Aorta (tissue), 5 donors: ENCODE measurements at places on chromosomes 5 and 9. TPM values are rescaled to one million over a fixed set of nuclear protein-coding genes. Genes with fewer than 3 reads are reported as not detected.

Gene FAT2
- total RNA-seq = 0.15 TPM

GRCh38 chr5:77400645-77401044 lies 91.5 kb downstream of the WDR41 start:
- no peak overlapping the region for H3K4me3 ChIP-seq
- peaks cover 9% of the 10 kb centered on the region for H3K4me1 ChIP-seq
- peak overlapping the region; percentile 28 for H3K27ac ChIP-seq
- no peaks in the 10 kb centered on the region for H3K27me3 ChIP-seq
- DNase-seq = no peak

Gene ZNF608
- total RNA-seq = 13.2 TPM

Gene DNAJC21
- 50.9 TPM for total RNA-seq

- H3K36me3 ChIP-seq = no peaks in the 10 kb centered on the region
- H3K4me1 ChIP-seq = no peaks in the 10 kb centered on the region
- peak; percentile 37 for DNase-seq
- H3K27me3 ChIP-seq = no peaks in the 10 kb centered on the region
Observed at GRCh38 chr5:194603-195209, 3.4 kb downstream of the LRRC14B start.

GRCh38 chr9:13089666-13090065 lies 189.8 kb downstream of the MPDZ start:
- H3K27me3 ChIP-seq = no peaks in the 10 kb centered on the region
- no peak overlapping the region for H3K4me3 ChIP-seq
- no peak overlapping the region for H3K27ac ChIP-seq
- H3K36me3 ChIP-seq = no peaks in the 10 kb centered on the region
- no peak for DNase-seq

Gene CLTB
- total RNA-seq = 86.7 TPM

GRCh38 chr5:59673438-59674058 lies 220.0 kb downstream of the PDE4D start:
- H3K36me3 ChIP-seq = no peaks in the 10 kb centered on the region
- H3K27ac ChIP-seq = no peak overlapping the region
- no peaks in the 10 kb centered on the region for H3K27me3 ChIP-seq
- no peak overlapping the region for H3K4me3 ChIP-seq

Gene TAF11L4
- total RNA-seq = not detected
